Prostate gland (tissue), 2 donors: ENCODE measurements at places on chromosomes 5 and 9.

DNA sequence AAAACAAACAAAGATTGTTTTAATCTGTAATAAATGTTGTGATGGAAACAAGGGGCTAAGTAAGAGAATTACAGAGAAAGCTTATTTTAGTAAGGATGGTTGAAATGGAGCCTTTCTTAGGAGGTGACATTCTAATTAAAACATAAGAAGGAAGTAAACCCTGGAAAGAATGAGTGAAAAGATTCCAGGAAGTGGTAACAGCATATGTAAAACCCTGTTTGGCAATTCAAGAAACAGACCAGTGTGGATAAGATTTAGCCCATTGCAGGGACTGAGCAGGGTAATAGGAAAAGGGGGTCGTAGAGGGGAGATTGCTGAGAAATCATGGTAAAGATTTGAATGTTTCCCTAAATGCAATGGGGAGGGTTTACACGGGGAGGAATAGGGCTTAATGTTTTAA, 21.6 kb upstream of the PIP5K1B start:
- DNase-seq: no peak

DNA sequence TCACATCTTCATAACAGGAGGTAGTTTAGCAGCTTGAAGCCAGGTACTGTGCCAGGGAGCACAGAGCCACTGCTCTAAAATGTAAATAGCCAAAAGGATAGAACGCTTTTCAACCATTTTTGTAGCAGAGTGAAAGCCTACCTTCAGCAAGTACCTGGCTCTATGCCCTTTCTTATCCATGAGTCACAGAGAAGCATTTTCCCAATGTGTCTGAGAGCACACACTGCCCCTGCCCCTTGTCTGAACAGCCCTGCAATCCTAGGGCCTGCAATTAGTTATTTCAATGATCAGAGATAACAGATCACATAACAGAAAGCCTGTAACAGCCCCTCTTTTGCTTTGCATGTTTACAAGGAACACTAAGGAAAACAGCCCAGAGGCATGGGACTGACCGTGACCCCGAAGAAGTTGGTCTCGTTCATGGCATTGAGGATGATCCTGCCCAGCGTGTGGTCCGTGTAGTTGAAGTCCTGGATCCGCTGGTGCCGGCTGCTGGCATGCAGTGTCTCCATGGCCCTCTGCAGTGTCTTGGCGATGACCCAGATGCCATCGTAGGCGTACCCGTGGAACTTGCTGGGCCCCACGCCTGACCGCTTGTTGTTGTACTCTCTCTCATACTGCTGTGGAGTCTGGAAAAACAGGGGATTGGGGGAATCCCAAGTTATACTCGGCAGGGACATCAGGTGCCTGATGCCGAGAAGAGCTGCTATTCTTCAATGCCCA, 198.3 kb upstream of the TBC1D2 start:
- DNase-seq: no peak

DNA sequence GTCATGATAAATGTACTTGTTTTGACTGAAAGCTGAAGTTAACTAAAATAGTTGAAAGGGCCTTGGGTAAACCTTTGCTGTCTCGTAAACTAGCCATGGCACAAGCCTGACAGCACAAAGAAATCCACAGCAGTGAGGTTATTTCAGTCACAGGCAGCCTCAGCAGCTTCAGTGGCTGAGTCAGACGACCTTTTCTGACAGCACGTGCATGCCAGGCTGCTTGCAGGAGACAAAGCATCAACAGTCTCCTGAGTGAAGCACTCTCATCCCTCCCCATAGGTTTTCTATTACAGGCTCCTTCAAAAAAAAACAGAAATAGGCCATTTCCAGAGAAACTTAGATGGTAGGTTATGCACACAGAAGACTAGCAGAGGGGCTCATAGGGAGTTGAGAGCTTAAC, 34.6 kb downstream of the OXCT1 start:
- DNase-seq: peak; percentile 58

- no peak for DNase-seq
These were observed 372.1 kb downstream of the TLE1 start for GRCh38 chr9:81317223-81317622.

- DNase-seq: no peak
These were observed 1.0 kb upstream of the FBXW11 start for GRCh38 chr5:172007175-172008110.

DNA sequence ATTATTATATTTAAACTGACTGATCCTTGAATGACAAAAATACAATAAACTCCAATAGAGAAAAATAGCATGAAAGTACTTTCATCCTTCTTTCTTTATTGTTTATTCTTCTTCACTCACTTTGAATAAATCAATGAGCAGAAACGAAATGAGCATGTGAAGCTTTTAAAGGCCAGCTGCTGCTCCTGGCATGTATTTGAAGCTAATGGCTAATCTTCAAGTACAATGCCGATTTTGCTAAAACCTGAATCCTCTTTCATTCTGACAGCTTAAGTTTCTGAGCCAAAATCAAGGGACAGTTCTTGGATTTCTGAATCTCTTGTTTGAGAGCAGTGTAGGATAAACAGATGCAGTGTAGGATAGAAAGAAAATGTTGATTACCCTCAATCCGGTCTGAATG, 237.3 kb downstream of the CDH10 start:
- DNase-seq: no peak

DNA sequence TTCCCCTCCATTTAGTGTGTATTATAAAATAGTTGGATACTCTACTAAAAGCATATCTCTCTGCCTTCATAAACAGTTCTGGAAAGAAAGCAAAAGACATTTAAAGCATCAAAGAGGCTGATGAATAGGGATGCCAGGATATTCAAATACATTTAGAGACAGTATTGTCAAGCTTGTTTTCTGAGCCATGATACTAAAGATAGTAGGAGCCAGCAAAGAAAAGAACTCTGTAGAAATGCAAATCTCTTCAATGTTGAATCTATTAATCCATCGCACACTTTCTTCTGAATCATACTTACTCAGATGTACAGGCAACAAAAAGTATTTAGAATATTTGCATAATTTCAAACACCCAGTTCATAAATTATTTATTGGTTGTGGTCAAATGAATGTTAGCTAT, 207.1 kb upstream of the MEF2C start:
- no peak for DNase-seq

GRCh38 chr5:168656633-168657032, 77.5 kb upstream of the PANK3 start:
- peak; percentile 25 for DNase-seq

GRCh38 chr5:37807015-37807414, 32.8 kb downstream of the GDNF start:
- no peak for DNase-seq

DNA sequence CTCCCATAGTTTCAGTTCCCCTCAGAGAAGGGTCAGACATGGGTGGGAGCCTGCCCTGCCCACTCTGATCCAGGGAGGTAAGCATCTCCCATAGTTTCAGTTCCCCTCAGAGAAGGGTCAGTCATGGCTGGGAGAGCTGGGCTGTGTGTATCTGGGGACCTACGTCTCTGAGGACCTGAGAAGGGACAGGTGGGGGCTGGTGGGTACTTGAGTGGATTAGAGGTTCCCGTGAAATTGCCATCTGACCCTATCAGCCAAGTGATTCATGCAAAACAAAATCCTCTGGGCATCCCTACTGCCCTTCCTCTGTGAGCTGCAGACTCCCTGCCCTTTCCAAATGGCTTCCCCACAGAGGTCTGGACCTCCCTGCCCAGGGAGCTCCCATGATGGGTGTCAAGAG, 3.9 kb downstream of the ENHO start:
- no peak for DNase-seq

GRCh38 chr9:107332883-107333282, 49.8 kb downstream of the RAD23B start:
- no peak for DNase-seq

DNA sequence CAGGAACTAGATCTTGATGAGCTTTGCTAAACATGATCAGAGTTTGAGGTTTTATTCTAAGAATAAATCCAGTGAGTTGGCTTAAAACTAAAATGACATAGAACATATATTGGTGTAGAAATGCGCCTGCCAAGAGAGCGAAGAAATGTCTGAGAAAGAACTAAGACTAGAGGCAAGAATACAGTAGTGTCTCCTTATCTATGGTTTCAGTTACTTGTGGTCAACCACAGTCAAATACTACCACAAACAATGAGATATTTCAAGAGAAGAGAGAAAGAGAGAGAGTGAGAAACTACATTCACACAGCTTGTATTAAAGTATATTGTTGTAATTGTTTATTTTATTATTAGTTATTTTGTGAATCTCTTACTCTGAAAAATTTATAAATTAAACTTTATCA, 254.4 kb upstream of the CDH10 start:
- no peak for DNase-seq

- no peak for DNase-seq
These were observed 188.8 kb downstream of the BNC2 start for GRCh38 chr9:16681652-16681987.

- no peak for DNase-seq
These were observed 3.0 kb downstream of the SPATA31E1 start for GRCh38 chr9:87885484-87886189.

DNA sequence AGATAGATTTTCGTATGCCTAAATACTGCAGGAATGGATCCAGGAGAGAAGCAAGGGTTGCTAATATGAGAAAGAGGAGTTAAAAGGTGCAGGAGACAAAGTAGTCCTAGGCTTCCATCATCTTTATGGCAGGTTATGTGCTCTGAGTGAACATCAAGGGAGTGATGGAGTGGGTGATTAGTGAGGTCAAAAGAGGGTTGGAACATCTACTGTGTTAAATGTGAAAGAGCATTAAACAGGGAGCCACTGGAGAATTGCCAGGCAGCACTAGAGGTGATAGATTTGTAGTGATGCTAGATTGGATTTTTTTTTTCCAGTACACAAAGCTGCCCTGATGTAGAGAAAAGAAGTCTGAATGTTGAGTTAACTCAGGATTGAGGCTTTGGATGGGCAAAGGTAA, 199.3 kb downstream of the NMUR2 start:
- DNase-seq: no peak

GRCh38 chr5:77312413-77312812, 101.9 kb downstream of the PDE8B start:
- DNase-seq: no peak
